ENCODE measurements at places on chromosomes 3 and 15.
A peak's percentile ranks its signal among the peaks of the same experiment; 100 is the strongest.

GRCh38 chr15:71547011-71547410, 263.3 kb upstream of the NR2E3 start:
- DNase-seq: peak; percentile 36

DNA sequence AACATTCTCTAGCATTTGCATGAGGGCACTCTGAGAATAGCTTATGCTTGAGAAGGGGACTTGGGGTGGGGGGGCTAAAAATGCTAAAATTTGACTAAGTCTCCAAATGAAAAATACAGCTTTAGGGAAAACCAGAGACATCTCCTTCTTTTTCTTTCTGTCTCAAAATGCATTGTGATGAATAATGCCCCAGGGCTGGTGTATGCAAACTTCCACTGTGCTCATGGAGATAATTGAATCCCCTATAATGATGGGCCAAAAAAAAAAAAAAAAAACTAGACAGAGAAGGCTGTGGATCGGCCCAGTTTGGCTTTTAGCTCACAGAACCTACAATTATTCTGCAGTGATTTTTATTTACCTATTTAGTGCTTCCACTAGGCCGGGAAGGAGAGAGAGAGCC, 147.9 kb upstream of the RORA start:
- DNase-seq: no peak

- DNase-seq: no peak
Observed at GRCh38 chr3:87218560-87218959, 8.5 kb upstream of the CHMP2B start.

DNA sequence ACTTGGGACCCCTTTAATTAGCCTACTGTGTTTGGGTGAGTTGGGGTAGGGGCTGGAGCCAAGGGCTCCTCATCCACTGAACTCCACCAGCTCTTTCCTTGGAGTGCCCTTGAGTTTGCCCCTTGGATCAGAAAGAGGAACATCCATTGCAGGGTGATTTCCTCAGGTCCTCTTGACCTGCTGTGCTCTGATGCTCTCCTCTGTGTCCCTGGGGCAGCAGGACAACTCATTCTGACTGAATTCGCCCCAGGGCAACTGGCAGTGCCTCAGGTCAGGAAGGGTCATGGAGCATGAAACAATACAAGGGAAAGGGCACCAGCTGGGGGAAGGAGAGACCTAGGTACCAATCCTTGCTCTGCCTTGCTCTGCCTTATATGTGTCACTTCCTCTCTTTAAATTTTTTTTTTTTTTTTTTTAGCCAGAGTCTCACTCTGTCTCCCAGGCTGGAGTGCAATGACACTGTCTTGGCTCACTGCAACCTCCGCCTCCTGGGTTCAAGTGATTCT, 47.8 kb downstream of the BSN start:
- DNase-seq: no peak

GRCh38 chr3:132231633-132232032, 85.6 kb upstream of the ACP3 start:
- DNase-seq: no peak

- no peak for DNase-seq
Observed at GRCh38 chr3:30440147-30440604, 166.2 kb upstream of the TGFBR2 start.

DNA sequence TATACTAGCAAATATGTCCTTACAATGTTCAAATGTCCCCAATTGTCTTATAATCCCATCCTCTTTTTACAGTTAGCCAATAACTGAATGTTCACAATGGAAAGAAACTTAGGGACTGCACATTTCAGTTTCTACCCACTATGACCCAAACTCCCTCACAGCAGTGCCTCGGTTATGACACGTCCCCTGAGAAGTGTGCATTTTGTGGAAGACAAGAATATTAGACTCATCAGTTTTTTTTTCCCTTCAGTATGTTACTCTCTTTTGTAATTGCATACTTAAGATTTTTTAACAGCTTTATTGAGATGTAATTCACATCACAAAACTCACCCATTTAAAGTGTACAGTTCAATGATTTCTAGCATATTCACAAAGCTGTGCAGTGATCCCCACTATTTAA, 64.8 kb downstream of the IGF2BP2 start:
- no peak for DNase-seq

DNA sequence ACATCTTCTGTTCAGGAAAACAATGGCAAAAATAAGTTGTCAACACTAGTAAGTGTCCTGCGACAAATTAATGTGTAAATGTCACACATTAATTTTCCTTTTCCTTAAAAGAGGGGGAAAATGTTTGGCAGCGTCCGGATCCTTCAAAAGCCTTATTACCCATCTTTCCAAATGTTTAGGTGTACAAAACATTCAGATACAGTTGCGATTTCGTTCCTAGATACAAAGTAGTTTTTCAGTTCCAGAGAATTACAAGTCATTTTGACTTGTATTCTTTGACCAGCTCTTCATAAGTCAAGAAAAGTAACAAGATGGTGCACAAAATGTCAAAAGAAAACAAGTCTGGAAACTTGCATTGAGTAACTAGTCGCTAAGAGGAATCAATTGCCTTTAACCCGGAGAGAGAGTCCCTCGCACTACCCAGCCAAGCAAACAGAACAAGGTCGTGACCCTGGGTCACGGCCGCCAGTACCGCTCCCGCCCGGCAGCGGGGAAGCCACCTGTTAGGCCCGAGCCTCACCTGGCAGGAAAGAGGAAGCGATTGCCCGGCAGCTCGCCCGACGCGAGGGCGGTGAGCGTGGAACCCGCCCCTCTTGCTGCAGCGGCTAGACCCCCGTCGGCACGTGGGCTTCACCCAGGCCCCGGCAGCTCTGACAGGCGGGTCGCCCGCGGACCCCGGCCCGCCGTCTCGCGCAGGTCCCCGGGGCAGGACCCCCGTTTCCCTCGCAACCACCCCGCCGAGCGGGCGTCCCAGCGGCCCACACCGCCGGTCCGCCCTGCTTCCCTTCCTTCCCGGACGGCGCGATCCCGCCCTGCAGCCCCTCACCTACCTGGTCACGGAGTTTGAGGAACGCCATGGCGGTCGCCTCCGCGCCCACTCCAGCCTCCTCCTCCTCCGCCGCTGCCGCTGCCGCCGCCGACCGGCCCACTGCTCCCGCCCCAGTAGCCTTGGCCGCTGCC, 61.0 kb upstream of the ANKRD28 start:
- peak; percentile 10 for DNase-seq

- no peak for DNase-seq
Observed at GRCh38 chr3:172181932-172182586, 142.7 kb downstream of the FNDC3B start.

- no peak for DNase-seq
Observed at GRCh38 chr3:167887096-167887495, 151.6 kb downstream of the SERPINI1 start.

DNA sequence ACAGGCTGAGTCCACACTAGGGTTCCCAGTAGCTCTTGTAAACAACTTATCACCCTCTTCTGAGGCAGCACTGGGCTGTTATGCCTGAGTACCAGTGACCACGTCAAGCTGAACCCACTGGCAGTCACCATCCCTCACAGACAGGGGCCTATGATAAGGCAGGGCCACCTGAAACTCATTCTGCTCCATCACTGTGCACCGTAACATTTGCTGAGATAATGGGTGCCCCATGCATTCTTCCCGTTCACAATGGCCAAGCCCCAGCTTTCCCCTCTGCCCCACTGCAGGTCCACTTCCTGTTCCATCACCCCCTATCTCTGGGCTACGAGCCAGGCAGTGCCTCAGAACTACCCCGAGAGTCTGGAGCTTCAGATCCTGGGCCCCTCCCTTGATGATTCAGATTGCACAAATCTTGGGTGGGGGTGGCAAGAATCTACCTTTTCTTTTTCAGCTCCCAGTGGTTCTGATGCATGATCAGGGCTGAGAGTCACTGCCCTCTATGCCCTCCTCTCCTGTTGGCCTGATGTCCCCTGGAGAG, 158.0 kb downstream of the RAB11A start:
- DNase-seq: no peak

DNA sequence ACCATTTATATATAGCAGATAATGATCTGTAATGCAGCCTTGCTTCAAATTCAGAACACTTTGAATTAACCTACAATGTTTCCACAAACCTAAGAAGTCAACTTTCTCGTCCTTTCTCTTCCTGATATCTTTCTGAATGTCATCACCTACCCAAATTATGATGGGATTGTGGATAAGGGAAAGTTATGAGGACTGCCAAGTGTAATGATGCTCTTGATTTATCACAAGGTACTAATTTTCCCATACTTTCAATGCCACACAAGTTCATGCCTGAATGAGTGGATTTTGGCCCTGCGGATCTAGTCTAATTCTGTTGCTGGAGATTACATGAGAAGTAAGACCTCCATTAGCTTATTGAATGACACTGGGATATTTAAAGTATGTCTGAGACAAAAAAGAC, 82.6 kb upstream of the NANOGP8 start:
- no peak for DNase-seq

DNA sequence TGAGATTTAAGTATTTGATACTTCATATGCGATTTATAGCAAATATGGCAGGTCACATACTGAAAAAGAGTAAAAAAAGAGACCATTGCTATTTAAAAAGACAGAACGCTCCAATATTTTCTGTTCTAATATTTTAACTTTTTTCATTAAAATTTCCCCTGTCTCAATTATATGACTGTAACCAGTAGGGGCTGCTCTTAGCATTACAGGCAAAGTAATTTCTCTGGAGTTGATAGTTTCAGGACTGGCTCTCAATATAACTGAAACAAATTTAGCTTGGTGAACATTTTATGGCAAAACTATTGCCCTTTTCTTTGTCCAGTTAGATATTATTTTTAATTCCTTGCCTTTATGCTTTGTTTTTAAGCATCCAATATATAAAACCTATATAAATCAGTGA, 286.3 kb upstream of the ROBO2 start:
- no peak for DNase-seq

DNA sequence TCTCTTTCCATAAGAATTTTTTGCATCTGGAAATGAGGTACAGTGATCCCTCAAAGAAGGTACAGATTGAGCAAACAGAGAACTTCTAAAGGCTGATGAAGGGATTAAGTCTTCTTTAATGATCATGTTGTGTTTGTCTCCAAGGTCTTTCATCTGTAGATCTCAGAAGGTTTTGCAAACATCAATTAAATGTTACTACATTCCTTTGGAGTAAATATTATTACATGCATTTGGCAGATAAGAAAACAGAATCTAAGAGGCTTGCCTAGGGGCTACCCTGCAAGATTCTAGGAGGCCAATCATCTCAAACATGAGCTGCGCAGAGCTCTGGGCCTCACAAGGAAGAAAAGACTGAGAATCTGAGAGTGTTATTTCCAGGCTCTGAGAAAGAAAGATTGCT, 70.9 kb upstream of the LPP start:
- DNase-seq: no peak

DNA sequence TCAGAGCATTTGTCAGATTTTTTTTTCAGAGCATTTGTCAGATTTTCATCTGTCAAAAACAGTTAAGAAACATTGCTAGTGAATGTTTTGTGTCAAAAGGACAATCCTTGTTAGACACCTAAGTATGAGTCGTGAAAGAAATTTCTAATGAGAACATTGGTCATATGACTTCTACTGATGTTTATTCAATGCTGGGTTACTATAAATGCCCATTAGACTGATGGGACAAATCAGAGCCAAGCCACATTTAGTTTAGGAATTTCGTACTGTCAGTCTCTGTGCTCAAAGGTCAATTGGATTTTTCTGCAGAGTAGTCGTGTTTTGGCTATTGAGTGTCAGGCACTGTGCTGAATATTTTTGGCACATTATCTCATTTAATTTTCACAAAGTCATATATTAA, 31.6 kb downstream of the TSC22D2 start:
- DNase-seq: no peak

- peak; percentile 36 for DNase-seq
Observed at GRCh38 chr15:57376696-57377477, 582 bp downstream of the CGNL1 start.

DNA sequence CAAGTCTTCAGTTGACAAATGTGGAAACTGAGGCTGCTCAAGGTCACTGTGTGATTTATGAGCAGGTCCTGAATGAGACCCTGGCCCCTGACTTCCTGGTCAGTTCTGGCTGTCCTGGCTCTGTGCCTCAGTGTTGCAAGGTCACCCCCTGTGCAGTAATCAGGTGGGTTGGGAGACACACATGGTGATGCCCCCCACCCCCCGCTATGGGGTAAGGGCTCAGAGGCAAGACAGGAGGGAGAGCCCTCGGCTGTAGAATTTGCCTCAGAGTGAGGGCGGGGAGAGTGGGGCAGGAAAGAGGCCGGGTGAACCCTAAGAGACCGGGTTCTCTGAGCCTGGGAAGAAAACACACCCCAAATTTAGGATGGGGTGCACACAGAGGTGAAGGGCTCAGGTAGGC, 98.5 kb downstream of the MEGF11 start:
- DNase-seq: no peak

- DNase-seq: no peak
Observed at GRCh38 chr3:15647611-15648167, 46.1 kb downstream of the BTD start.

DNA sequence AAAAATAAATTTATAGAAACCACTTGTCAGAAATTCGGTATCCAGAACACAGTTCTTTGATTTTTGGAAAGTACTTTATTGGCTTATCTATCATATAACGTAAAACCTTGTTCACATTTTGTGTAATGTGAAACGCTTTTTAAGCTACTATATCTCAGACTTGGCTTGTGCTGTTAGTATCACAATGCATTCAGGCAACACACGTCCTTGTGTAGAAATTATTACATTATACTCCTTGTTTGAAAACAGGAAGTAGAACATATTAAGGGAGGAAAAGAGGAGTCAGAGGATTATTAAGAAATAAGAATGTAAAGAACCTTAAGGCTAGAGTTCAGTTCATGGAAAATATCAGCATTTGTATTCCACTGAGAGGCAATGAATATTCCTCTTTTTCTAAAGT, 1.6 kb downstream of the DNAJC13 start:
- DNase-seq: no peak

DNA sequence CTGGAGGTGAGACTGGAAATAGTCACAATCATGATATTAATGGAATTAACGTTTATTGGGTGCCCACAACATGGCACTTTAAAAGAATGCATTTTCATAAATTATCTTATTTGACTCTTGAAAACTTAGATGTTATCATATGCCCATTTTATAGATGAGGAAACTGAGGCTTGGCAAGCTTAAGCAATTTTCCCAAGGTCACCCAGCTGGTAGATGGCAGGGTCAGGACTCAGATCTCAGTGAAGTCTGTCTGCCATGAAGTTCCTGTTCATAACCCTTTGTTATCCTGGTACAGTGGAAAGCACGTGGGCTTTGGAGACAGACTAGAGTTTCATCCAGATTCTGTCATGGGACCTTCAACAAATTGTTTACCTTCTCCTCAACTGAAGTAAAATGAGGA, 174.6 kb upstream of the NR2E3 start:
- DNase-seq: no peak

DNA sequence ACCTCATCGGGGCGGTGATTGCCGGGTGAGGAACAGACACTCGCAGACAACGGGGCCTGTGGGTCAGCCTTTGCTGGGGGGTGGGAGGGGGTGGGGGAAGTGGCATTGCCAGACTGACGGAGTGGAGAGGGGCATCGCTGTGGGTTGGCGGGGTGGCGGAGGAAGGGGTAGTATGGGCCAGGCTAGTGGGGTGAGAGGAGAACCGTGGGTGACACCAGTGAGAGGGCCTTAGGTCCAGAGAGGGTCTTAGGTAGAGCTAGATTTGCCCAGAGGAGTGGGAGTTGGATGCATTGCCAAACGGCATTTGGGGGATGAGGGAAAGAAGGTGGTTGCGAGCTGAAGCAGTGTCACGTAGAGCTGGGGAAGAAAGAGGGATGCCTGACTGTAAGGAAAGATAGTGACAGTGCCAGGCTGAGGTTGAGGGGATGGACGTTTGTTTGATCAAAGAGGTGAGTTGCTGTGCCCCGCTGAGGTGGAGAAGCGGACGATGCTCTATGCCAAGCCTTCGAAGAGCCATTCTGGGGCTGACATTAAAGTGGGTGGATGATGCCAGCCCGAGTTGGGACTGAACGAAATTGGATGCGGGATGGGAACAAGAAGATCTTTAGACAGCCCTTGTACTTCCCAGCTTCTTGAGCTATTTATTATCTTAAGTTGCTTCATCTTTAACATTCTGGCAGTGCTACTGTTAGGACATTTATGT, 572 bp downstream of the DNAJB11 start:
- no peak for DNase-seq
